Progenitor cell of endocrine pancreas (in vitro differentiated cells): ENCODE measurements at places on chromosomes 5 and 9.

GRCh38 chr5:74122979-74123590 is 497.1 kb downstream of the ARHGEF28 start:
- DNase-seq: no peak

DNA sequence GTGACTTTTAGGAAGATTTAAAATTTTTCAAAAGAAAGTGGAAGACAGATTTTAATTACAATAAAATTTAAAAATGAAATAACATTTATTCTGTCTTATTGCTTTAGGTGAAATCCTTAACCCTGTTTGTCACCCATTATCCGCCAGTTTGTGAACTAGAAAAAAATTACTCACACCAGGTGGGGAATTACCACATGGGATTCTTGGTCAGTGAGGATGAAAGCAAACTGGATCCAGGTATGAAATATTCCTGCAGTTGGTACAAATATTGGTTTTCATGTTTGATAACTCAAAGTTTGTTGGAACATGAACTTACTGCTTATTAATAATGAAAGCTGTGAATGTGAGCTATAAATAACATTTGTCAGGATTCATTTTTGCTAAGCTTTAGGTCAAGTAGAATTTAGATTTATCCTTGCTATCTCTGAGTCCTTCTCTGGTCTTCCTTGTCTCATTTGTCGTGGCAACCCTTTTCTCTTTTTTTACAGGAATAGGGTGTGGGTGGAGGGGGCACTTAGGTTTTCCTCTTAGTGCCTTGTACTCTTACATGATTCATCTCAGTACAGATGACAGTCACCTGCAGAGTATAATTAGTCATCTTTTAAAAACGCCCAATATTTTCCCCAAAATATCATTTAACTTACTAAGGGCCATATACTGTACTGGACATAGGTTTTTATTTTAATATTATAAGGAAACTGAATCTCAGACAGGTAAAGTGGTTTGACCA is 95.3 kb upstream of the RASGRF2 start:
- no peak for DNase-seq

DNA sequence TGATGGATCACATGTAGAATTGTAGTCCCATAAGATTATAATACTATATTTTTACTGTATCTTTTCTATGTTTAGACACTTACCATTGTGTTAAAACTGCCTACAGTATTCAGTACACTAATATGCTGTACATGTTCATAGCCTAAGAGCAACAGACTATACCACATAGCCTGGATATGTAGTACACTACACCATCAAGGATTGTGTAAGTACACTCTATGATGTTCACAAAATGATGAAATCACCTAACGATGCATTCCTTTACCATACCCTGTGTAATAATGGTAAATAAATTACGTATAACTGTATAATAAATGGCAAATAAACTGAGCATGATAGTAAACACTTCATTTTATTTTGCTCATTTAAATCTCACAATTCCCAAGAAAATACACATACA is 60.3 kb downstream of the RICTOR start:
- no peak for DNase-seq

DNA sequence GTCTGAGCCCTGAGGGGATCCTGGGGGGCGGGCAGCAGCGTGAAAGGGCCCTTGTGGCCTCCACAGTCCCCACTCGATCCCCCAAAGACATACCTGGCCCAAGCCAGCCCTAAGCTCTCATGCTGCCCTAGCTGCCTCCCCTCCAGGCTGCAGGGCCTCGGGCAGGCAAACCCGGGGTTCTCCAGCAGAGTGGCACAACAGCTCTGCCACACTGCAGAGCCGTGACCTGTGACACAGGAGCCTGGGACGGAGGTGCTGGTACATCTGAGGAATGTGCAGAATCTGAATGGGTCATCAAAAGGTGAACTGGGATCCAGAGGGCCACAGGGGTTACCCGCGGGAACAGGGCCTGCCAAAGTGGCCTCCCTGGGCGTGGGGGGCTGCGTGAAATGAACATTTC is 163.2 kb downstream of the DAB2IP start:
- DNase-seq: no peak

- no peak for DNase-seq
Measured at GRCh38 chr5:124871303-124871702, 124.9 kb upstream of the ZNF608 start.

DNA sequence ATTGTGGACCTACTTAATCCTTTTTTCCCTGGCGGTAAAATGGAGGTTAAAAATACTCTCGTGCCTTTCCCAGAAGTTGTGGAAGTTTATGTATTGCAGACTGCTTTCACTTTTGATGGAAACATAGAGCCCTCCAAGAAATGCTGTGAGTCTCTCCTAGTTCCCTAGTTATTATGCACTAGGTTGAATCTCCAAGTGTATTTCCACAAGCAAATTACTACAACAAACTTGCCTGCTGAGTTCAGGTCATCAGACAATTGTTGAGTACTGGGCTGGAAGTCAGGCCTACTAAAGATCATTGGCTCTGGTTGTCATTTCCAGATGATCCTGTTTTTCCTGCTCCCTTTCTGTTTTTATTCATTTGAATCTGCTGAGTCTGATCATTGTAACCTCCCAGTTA is 104.1 kb downstream of the CD180 start:
- no peak for DNase-seq

DNA sequence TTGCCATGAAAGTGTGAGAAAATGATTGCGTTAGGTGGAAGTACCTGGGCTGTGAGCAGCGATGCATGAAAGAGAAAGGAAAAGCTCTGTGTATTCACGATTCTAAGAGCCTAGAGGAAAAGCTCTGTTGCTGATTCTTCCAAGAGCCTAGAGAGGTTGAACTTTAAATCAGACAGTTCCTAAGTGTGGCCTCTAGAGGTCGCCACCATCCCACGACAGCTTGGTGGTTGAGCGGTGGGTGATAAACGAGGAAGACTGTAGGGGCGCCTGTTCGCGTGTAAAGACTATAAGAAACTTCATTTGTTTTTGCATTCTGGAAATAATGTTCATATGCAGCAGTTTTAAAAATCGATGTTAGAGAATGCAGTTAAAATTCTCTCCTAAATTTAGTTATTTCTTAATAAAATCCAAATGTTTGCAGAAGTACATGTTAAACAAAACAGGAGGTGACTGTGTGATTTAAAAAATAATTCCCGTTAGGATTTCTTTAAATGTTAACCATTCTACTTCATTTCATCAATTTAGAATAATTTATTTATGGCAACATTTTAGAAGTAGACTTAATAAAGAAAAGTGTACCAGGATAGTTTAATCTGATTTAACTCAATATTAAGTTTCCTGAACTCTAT is 107.7 kb downstream of the TENT4A start:
- peak; percentile 65 for DNase-seq

DNA sequence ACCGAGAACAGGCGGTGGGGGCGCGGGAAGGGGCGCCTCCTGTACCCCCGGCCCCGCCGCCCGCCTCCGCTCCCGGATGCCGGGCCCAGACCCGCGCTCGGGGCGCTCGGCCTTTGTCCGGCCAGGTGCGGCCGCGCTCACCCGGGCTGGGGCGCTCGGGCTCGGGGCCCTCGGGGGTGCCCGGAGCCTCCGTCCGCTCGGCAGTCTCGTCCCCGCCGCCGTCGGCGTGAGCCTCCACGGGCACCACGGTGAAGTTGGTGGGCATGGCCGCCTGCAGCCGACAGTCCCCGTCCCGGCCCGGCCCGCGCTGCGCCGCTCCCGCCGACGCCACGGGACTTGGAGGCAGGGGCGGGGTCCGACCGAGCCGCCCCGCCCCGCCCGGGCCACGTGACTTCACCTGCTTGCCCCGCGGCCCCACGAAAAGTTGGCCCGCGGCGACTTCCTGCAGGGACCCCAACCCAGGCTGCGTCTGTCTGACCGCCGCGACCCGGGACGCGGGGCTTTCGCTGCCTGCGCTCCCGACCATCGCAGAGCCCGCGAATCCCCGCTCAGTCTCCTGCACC is at the start of gene SLC12A7:
Gene SLC12A7 (minus strand): TSS at position 337 of the 563 bp plus-strand sequence. CDS start 72 bp downstream, at position 265.
- peak; percentile 66 for DNase-seq

DNA sequence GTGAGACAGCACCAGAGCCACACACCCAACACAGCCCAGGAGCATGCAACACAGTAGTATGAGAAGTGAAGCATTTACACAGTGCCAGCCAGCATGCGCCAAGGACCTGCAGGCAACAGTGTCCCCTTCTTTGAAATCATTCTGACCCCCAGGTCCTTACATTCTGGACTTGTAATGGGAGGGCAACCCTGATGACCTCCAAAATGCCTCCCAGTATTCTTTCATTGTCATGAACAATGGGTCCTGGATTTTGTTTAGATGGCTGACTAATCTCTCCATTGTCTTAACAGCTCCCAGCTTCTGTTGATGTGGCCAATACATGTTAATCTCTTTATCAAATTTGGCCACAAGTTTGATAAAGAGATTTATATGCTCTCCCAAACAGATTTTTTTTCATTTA is 417.1 kb downstream of the DMRTA1 start:
- no peak for DNase-seq

DNA sequence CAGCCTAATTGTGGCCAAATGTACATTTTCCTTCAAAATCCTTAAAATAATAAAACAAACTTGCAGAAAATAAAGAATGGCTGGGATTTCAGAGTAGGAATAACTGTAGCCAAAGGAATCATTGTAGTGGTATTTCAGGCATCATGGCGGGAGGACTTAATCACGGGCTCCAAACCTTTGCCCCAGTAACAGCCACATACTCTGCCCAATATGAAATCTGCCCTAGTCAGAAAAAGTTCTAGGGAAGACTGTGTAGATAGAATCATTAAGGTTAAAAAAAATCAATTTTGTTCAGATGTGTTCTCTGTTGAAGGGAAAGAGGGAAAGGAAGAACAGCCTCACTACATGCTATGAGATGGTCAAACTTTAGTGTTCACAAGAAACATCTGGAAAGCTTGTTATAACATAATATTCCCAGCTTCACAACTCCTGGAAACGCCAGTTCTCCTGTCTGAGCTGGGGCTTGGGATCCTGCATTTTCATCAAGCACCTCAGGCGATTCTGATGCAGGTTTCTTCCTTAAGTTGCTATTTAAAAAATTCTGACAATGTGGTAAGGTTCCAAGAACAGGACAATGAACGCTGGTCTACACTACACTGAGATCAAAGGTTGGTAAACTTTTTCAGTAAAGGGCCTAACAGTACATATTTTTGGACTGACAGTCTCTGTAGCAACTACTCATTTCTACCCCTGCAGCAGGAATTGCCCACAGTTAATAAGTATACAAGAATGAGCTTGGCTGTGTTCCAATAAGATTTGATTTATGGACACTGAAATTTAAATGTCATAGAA is 87.9 kb downstream of the CEMIP2 start:
- DNase-seq: no peak

DNA sequence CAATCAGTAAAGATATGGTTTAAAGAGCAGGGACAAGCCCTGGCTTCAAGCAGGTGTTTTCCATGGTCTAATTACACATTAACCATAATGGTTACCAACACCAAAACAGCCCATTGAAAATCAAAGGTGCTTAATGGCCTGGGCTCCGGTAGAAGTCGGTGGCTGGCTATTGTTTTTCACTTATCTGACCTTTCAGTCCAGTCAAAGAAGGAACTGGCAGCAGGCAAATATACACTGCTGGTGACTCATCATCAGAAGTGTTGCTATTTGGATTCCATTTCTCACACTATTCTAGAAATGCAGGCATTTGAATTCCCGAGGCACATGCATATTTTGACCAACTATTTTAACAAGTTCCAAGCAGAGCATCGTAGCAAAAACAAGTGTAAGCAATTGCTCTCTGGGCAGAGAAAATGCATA is 26.3 kb upstream of the GABRP start:
- no peak for DNase-seq

DNA sequence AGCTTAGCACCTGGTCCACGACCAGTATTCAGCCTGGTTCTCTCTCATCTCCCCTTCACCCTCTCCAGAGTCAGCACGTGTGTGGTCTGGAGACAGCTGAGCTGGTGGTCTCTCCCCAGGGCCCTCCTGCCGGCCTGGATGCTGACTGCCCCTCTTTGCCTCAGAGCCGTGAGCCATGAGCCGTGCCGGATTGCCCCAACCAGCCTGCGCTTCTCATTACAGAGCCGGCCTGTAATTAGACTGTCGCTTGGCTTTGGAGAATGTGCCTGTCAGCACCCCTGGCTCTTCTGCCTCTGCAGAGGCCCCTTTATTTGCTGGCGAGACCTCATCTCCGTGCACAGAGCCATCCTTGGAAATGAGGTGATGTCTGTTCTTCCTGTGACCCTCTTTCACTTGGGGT is 118.7 kb upstream of the BOD1 start:
- DNase-seq: no peak

GRCh38 chr5:57753446-57753845 is 270.8 kb upstream of the ACTBL2 start:
- DNase-seq: no peak

DNA sequence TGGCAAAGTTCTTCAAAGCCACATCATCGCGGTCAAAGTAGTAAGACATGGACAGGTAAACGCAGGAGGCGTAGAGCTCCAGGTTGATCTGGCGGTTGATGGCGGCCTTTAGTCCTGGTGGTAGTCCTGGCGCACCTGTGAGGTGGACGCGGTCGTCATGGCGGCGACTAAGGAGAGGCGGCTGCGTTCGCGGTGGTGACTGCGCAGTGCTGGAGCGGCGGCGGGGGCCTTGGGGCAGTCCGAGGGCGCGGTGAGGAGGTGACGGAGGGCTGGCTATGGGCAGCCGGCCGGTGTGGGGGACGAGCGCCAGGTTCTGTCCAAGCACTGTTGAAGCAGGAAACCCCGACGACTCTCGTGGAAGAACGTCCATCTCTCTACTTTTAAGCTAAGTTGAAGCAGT is 136.8 kb downstream of the BASP1 start:
- DNase-seq: no peak

DNA sequence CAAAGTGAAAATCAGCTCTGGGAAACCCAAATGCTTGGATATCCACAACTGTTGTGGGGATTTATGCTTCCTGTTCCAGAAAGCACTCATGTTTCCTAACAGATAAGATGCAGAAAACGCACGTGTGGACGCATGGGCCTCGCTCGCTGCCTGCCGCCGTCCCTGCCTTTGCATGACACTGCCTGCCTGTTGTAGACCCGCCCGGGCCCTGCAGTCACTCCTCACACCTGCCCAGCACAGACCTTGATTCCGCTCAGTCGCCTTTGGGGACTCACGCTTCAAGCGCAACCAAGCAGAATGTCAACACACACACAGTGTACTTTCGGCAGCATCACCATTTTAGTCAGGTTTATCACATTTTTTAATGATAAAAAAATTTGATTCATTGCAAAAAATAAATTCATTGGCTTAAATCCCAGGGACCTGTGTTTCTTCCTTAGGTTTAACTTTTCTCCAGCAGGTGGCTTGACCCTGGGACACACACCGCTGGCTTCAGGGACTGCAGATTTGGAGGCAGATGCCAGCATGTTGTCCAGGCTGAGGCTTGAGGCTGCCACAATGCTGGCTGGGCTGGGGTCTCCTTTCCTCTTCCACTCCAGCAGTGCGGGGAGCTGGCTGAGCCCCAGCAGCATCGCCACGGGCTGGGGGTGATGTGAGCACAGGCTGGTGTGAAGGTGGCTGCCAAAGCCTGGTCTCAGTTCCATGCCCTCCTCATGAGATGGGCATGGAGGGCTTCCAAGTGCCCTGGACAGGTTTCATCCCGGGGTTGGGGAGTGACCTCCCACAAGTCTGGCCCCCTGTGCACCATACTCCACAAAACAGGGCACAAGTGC is 416.9 kb upstream of the IRX4 start:
- DNase-seq: no peak

DNA sequence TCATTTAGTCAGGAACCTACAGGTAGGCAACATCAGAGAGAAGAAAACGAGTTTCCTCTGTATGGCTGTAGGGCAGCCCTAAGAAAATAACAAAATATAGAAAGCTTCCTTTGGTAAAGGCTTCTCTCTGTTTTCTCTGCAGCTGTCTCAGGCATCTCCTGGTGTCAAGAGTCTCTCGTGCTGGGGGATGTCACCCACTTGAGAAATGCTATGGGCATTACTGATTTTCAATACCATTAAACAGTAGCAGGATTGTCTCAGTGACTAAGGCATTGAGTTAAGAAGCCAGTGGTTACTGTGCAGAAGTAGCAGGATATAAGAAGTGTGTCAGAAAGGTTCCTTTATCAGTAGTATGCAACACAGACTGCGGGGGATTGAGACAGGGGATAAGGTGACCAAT is 32.4 kb downstream of the LIFR start:
- DNase-seq: no peak
